ENCODE measurements at places on chromosomes 3 and 15. TPM values are rescaled to one million over a fixed set of nuclear protein-coding genes. Genes with fewer than 3 reads are reported as not detected.

The SNX22 gene
- 1.9 TPM for total RNA-seq

The PFKFB4 gene
- total RNA-seq: 3.3 TPM

The CHRNA7 gene
- 0.23 TPM for total RNA-seq

The GRK7 gene
- 0.20 TPM for total RNA-seq

The FGD5 gene
- total RNA-seq: not detected
